CD4-positive, alpha-beta T cell treated with Interleukin-15 for 1 hour (primary cell): ENCODE measurements at places on chromosomes 6 and 20.

DNA sequence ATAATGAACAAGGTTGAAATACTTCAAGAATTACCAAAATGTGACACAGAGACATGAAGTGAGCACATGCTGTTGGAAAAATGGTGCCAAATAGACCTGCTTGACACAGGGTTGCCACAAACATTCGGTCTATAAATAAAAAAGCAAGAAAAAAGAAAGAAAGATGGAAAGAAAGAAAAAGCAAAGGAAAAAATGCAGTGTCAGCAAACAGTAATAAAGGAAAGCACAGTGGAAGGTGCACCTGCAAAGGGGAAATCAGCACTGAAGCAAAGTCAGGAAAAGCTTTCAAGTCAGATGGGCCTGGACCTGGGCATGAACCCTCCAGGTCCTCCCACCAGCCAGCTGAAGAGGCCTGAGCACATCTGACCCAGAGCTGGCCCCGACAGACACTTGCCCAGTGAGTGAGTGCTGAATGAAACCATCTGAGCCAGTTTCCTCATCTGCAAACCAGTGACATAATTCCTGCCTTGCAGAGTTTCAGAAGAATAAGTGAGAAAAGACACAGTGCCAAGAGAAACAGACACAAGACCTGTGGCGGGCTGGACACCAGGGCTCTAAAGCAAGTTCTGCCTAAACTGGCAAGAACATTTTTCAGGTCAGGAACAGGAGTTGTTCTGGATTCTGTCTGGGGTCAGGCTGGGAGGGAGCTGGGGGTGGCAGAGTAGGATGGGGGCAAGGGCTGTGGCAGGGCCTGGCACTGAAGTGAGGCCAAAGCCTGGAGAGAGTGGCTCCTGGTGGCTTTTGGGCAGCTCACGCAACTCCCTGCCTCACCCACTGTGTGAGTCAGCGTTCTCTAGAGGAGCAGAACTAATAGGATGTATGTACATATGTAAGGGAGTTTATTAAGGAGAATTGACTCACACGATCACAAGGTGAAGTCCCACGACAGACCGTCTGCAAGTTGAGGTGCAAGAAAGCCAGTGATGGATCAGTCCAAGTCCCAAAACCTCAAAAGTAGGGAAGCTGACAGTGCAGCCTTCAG lies 23.9 kb upstream of the MICB start:
- no peak for DNase-seq

GRCh38 chr20:55893031-55893430 lies 112.3 kb downstream of the CBLN4 start:
- DNase-seq: no peak

- DNase-seq: no peak
Measured at GRCh38 chr20:59013959-59014608, 5.1 kb upstream of the TUBB1 start.

GRCh38 chr6:90411292-90411781 lies 114.7 kb upstream of the BACH2 start:
- peak; percentile 39 for DNase-seq

DNA sequence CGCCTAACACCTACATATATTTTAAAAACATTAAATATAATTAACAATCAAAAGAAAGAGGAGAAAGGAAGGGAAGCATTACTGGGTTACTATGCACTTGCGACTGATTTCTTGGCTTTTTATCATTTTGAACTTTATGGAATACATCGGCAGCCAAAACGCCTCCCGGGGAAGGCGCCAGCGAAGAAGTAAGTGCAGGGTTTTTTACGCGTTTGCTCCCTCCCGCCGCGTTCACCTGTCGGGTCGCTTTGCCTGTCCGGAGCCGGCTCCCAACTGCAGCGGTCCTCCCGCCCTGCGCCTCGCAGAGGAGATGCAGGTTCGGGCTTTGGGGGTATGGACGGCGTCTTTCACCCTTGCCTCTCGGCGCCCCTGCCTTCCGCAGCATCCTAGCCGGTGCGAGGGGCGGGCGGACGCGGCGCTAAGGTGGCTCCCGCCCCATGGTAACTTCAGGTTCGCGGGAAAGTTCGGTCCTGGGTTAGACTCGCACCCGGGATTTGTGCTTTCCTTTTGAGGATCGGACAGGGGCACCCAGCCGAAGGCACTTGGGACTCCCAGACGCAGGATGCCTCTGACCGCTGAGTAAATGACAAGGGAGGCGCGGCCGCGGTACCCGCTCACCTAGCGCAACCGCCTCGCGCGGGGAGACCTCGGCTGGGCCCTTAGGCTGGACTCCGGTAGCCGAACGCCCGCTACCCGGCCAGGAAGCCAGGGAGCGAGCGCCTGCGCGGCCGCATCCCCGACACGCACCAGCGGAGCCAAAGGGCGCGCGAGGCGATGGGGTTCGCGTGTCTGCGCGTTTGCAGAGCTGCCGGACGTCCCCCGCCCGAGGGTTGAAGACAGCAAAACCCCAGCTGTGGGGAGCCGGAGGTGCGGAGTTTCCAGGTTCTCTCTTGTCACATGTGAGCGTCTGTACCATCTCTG lies 891 bp downstream of the RSPO3 start:
- DNase-seq: no peak

DNA sequence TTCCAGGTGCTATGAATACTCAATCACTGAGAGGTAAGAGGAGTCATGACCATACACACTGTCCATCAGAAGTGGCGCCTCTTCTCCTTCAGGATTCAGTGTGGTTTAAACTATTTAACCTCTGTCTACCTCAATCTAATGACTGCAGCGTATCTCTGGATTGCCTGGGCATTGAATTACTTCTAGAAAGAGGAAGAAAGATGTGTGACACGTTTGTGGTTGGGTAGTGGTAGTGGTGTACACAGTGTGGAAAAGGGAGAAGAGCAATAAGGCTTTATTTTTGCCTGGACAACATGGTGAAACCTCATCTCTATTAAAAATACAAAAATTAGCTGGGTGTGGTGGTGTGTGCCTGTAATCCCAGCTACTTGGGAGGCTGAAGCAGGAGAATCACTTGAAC lies 38.0 kb upstream of the ECHDC1 start:
- no peak for DNase-seq

- no peak for DNase-seq
Measured at GRCh38 chr6:29757282-29757681, 34.0 kb downstream of the HLA-F start.

- no peak for DNase-seq
Measured at GRCh38 chr20:21380711-21381110, 16.6 kb downstream of the NKX2-4 start.

GRCh38 chr6:33988121-33989015 lies 157.5 kb downstream of the GRM4 start:
- no peak for DNase-seq

- no peak for DNase-seq
Measured at GRCh38 chr6:101783287-101783686, 389.8 kb downstream of the GRIK2 start.

DNA sequence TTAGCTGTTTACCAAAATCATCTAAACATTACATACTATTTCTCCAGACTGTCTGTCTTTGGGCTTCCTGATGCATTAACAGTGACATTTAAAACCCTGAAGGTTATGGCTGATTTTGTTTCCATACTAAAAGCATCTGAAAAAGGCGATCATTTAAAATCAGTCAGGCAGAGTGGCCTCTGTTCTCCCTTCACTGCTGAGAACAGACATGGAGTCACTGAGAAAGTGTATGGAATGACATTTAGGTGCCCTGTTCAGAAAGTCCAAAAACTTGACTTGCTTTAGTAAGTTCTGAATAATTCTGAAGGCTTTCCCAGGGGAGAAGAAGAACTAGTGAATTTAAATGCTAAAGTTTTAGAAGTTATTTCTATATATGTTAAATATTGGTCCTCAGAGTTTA lies 83.0 kb downstream of the MAP7 start:
- DNase-seq: no peak

- DNase-seq: no peak
Measured at GRCh38 chr6:1027795-1028569, 283.9 kb upstream of the FOXQ1 start.

DNA sequence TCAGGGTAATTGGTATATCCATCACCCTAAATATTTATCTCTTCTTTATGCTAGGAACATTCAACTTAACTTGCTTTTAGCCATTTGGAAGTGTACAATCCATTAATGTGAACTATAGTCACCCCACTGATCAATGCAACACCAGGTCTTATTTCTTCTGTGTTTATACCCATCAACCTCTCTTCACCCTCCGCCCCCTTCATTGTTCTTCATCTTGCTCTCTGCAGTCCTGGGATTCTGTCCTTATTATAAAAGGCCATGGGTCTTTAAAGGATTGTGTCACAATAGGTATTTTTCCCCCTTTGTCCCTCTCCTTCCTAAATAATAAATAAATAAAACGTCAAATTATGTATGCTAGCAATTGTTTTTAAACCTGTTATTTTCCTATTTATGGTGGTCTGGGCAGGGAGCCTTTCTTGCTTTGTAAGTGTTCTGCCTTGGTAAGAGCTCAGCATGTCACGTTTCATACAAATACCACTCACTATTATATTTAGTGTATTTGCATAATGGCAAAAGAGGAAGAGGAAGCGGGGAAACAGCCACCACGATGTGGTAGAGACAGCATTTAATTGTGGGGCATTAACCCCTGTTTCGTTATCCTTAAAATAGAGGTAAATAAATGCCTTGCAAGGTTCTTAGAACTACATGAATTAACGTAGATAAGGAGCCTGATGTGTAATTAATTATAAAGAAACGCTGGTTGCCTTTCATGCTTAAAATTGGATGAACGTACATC lies 1.9 kb downstream of the ABRACL start:
- DNase-seq: peak; percentile 41

DNA sequence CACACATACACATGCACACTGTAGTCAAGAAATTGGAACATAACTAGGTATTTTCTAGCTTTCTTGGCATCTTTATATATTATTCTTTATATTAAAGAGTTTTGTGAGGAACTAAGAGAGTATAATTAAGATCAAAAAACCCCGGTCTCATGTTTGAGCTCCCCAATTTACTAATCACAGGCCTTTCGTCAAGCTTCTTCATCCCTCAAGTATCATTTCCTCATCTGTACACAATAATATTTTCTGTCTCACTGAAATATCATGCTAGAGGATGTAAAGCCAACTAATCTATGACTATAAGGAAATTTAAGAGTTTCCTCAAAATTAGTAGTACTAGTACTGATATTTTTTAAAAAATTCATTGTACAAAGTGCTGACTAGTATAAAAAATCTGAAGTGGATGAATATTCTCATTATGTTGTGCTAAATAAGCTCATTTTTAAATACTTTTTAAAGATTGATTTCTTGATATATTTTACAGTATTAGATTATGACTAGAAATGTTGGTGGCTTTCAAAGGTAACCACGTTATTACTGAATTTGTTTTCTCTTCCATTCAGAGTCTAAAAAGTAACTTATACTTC lies 28.0 kb downstream of the PEX3 start:
- no peak for DNase-seq

DNA sequence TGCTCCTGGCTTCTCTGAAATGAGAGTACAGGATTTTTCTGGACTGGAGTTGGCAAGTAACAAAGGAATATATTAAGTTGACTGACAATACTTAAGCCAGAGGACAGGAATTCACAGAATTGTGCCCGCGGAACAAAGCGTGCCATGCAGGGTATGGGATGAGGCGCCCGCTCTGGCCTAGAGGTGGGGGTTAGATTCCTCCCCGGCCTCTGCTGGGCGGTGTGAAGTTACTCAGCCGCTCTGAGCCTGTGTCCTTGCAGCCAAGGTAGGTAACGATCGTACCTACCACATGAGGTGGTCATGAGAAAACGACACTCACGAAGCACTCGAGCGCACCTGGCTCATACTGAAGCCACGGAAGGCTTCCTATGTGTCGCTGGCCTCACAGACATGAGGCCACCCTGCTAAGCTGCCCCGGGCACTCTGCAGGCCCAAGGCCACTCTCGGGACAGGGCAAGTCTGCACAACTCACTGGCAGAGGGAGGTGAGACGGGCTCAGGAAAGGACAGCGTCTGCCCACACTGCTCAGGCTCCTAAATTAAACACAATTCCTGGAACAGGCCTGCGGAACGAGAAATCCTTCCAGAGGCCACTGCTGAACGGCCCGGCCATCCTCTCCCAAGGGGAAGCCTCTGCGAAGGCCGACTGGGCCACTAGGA lies 70.8 kb downstream of the PSMG4 start:
- no peak for DNase-seq

DNA sequence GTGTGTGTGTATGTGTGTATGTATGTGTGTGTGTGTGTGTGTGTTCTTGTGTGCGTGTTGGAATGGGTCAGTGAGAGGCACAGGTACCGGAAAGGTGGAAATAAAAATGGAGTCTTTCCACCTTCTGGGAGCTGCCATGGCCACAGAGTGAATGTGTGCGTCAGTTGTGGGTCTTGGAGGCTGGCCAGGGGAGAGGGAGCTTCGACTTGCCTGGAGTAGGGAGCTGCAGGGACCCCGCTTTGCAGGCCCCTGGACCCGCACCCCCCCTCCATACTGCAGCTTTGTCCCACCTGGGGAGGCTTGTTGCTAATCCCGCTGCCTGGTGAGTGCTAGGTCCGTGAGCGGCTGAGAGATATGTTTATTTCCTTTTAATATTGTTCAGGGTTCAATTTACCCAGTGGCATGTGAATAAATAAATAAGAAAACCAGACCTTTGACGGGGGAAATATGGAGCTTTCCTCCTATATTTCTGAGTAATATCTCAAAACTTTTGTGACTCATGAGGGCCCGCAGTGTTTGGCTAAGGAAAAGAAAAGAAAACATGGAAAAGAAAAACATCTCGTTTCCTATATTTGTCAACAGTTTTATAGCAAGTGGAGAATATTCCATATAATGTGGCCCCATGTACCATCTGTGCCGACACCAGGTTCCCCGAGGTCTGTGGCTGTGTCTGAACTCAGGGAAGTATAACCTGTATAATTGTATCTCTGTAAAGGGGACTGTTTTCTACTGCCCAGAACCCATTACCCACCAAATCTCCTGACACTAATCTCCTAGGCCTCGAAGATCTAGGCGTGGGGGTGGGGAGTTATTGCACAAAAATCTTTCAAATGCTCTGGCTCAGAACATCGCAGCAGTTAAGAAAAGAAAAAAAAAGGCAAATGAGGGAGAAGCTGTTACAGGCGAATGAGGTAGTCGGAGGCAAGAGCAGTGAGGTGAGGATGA lies 24.6 kb upstream of the CCDC167 start:
- no peak for DNase-seq

DNA sequence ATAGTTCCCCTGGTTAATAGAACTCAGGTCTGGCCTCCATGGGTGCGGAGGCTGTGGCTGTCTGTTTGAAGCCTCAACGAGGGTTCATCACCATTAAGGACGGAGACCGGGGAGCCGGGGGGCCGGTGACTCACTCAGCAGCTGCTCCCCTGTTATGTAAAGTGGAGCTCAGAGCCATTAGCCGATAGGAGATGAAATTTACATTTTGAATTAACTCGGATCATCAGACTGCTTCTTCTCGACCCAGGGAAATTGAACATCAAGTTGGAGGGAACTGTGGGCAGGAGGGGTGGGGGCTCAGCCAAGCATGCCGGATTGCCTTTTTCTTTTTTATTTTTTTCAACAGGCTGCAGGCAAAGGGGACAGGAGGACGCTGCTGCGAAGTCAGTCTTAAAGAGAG lies 12.3 kb downstream of the PCK1 start:
- no peak for DNase-seq

GRCh38 chr6:16184129-16184528 lies 54.3 kb upstream of the GMPR start:
- peak; percentile 33 for DNase-seq

- no peak for DNase-seq
Measured at GRCh38 chr6:29490552-29490951, 2.8 kb upstream of the MAS1L start.

GRCh38 chr6:89368107-89368506 lies 15.6 kb upstream of the UBE2J1 start:
- DNase-seq: peak; percentile 26

GRCh38 chr6:157505912-157506491 lies 125.0 kb downstream of the ZDHHC14 start:
- no peak for DNase-seq
